Right lung (tissue), 10 donors: ENCODE measurements at places on chromosomes 7 and 10.

DNA sequence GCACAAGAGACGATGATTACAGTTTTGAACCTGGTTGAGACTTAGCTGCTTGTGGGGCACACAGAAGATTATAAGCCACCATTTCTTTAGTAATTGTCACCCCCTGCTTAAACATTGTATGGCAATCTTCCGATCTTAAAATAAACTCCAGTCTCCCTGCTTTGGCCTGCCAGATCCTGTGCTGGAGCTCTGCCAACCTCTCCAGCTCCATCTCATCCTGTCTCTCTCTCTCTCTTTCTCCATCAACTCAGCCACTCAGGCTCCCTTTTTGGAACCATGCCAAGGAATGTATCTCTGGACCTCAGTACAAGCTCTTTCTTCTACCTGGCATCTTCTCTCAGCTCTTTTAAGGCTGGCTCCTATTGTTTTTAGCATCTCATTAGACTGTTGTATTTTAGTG lies 1053.2 kb downstream of the REEP3 start:
- DNase-seq: peak; percentile 30

DNA sequence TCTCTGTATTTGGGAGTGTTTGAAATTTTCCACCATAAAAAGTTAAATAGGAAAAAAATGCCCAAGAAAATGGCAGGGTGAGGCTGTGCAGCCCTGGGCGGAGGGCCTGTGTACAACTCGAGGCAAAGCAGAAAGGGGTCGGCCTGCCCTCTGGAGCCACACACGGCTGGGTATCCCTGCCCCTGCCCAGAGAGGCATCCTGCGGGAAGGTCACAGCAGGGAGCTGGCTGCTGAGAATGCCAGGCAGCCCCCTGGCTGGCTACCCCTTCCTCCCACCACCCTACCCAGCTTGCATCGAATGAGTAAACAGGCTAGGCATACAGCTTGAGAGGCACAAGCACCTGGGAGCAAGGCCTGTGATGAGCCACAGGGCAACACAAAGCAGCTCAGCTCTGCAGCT lies 46.1 kb downstream of the CAMK2B start:
- no peak for DNase-seq

DNA sequence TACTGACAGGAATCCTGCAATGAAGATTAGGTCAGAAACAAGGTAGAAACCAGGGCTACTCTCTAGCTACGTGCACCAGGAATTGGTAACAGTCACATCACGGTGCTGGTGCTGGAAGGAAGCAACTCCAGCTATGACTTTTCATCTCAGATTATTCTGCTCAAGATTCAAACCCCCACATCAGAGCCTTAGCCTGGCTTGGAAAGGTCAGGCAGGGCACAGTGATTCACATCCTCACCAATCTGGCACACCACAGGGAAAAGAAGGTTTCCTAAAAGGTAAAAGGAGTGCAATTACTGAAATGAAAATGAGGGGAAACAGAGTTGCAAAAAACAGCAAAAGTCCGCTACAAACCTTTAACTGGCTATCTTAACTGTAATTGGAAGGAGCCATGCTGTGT lies 240.2 kb upstream of the NPSR1 start:
- DNase-seq: no peak

DNA sequence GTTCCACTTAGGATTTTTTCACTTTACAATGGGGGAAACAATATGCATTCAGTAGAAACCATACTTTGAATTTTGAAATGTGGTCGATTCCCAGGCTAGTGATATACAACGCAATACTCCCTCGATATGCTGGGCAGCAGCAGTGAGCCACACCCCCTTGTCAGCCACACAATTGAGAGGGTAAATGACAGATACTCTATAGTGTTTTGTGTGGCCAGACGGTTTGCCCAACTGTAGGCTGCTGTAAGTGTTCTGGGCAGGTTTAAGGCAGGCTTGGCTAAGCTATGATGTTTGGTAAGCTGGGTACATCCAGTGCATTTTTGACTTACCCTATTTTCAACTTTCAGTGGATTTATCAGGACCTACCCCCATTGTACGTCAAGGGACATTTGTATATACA lies 169.6 kb upstream of the KIAA1217 start:
- DNase-seq: no peak
